Stimulated activated naive CD4-positive, alpha-beta T cell (primary cell): ENCODE measurements at places on chromosomes 6 and 20.
A peak's percentile ranks its signal among the peaks of the same experiment; 100 is the strongest.

- no peak for DNase-seq
These were observed 249.2 kb downstream of the CDC5L start for GRCh38 chr6:44636561-44637248.

GRCh38 chr20:51036827-51037531 is 14.1 kb upstream of the KCNG1 start:
- no peak for DNase-seq

DNA sequence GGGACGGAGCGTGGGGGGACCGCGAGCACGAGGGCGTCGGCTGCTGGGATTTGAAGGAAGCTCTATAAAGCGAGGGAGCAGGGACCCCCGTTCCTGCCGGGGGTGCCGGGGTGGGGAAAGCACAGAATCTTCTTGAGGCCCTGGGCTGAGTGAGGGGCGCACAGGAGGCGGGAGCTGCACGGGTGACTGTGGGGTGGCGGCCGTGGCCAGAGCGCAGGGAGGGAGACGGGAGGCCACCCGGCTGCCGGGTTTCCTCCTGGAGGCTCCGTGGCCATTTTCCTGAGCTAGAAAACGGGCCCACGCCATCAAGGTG is 385.1 kb downstream of the SMOC2 start:
- DNase-seq, result no peak

GRCh38 chr20:36820928-36821327 is 47.4 kb upstream of the DSN1 start:
- DNase-seq, result no peak

- no peak for DNase-seq
These were observed 24.9 kb downstream of the BLTP3A start for GRCh38 chr6:34816635-34817301.

DNA sequence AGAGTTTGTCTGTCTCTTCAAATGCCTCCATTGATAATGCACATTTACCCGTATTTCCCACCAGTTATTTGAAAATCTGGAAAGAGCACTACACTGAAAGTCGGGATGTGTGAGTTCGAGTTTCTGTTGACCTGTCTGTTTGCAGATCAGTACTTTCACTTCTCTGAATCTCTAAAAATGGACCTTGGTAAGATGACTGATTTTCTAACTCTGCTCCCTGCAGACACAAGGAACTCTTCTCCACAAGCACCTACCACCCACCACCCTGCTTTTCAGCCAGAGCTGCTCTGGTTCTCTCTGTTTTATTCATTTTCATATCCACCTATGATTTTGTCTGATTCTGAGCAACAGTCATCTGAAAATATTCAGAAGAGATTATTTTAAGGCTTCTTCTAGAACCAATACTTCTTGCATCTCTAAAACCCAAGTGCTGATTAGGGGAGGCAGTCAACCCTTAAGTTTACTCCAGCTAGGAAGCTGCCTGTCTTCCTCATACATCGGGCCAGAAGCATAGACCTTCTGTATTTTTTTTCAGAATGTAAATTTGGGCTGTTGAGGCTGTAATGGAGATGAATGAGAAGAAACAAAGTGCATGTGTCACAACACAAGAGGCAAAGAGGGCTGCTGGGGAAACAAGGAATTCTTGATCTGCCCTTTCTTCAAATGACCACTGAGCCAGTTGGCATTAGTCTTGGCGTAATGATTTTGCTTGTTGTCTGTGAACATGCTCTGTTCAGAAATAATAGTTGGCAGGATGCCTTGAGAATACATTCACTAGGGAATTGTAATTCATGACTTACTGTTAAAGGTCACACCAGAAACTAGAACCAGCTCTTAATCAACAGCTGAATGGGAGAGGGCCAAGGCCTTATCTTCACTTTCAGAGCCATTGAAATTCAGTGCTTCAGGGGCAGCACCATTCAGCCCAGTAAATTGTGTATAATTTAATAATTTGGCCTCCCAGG is 85.4 kb upstream of the MYLIP start:
- no peak for DNase-seq

DNA sequence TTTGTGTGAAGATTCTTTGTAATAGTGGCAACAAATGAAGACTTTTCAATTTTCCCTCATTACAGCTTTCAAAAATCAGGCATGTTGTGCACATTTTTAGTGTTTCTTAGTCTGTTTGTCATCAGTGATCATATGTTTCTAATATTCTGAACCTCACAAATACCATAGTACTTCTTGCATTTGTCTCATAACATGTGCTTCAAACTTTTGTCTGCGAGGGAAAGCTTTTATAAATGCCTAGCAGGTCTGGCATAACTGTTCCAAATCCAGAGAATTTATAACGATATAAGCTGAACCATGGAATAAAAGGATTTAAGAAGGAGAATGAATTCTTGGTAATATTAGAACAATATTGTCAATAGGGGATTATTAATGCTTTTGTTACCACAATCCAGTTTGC is 670.2 kb downstream of the RFPL4B start:
- DNase-seq, result no peak

DNA sequence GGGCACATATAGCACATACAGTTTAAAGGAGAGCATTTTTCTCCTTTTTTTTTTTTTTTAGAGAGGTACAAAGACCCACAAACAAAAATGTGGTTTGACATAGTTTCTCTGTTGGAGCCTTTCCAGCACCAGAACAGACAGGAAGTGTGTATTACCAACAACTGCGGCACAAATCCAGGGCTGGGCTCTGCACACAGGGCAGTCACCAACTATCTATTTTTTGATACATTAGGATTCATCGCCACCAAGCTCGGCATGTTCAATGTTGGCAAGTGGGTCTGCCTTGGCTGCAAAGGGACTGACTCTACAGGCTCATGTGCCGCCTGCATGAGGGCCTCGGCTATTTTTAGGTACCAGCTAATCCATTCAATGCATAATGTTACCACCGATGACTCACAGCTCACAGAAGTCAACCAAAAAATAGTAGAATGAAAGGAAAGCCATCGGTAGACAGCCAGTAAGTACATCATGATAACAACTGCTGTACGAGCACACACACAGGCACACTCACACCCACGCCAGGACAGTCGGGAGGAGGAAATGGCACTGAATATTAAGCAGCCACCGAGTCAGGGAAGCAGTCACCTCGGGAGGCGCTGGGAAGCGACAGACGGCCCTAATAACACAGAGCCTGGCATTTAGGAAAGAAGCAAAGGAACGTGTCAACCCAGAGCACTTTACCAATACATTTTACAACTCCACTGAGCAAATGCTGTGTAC is 81.6 kb downstream of the GMPR start:
- peak; percentile 56 for DNase-seq

DNA sequence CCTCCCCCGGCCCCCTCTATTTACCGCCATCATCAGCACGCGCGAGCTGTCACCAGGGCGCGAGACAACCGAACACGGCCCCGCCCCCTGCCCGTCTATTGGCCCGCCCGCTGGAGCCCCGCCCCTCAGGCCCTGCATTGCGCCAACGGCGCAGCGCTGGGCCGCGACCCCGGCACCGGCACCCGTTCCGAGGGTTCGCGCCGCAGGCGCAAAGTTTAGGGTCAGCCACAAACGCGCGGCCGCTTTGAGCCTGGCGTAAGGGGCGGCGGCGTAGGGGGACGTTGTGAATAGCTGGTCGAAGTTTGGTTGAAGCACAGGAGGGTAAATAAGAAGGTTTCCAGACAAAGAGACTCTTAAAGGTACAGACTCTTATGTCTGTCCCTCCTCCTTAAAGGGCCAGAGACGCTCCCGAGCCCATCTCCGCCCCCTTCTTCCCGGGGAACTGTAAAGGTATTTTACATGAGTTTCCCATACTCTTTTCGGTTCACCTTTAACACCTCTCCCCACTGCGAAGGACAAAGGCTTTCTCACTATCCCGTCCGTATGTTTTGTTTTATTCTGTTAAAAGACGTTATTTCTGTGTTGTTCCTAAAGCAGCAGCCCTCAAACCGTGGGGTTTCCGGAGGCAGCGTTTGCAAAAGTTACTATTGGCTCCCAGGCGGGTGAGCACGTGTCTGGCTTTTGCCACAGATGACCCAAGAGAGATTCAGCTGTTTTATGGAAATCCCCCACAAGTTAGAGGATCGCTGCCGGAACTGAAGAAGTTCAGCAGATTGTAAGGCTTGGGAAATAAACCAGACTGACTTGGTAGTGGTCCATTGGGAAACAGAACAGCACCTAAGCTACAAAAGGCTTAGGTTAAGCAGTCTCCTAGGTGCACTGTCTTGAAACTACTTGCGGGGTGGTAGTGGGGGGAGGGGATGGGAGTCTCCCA is at the start of gene USP49:
Gene USP49, minus strand, starts transcription at position 76 of the 934 bp plus-strand sequence. CDS start 88,392 bp downstream, outside the sequence.
- DNase-seq, result peak; percentile 83

GRCh38 chr6:167005350-167006159 is 6.4 kb downstream of the CEP43 start:
- DNase-seq, result no peak

DNA sequence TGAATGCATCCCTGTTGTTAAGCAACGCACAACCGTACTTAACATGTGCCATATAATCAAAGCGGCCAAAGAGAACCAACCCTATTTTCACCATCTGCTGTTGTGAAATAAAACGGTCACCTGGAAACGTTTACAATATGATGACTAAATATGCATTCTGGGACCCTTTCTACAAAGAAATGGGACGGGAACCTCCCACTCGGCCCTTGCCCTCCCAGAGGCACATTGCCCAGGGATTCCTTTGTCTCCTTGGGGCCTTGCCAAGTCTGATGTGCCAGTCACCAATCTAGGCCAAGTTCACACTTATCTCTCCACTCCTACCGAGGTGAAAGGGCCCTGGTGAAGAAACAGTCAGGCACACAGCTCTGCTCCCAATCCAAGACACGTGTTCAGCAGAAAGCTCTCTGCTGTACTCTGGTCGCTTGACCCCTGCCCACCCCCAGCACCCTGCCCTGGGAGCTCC is 427.4 kb upstream of the JARID2 start:
- DNase-seq, result no peak

DNA sequence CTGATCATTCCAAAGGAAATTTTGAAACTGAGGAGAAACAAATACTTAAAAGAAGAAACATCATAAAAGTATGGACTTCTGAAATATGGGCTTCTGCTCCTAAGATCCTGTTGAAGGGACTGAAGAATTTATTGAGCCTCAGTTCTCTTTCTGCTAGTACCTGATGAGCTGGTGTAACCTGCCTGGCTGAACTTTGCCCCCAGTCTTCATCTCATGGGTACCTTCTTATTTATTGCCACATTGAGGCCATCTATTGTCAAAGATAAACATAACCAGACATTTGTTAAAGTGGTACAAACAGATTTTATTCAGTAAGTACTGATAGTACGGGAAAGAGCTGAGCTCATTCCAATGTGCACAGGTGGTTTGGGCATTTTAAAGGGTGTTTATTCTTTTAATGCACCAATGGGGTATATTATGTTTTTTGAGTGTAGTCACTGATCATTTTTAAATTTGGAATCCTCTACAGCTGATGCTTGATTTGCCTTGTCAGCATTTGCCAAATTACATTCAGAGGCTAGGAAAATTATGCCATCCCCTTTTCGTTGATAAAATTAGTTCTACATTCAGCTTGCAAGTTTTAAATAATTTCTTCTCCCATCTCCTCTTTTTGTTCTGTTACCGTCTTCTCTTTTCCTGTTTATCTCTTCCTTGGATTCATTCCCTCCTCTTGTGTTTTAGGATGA is 118.2 kb downstream of the PRIM2 start:
- DNase-seq, result no peak

GRCh38 chr20:47019121-47019824 is 124.6 kb downstream of the EYA2 start:
- DNase-seq, result no peak

GRCh38 chr6:71675386-71675785 is 211.0 kb upstream of the RIMS1 start:
- DNase-seq, result no peak

DNA sequence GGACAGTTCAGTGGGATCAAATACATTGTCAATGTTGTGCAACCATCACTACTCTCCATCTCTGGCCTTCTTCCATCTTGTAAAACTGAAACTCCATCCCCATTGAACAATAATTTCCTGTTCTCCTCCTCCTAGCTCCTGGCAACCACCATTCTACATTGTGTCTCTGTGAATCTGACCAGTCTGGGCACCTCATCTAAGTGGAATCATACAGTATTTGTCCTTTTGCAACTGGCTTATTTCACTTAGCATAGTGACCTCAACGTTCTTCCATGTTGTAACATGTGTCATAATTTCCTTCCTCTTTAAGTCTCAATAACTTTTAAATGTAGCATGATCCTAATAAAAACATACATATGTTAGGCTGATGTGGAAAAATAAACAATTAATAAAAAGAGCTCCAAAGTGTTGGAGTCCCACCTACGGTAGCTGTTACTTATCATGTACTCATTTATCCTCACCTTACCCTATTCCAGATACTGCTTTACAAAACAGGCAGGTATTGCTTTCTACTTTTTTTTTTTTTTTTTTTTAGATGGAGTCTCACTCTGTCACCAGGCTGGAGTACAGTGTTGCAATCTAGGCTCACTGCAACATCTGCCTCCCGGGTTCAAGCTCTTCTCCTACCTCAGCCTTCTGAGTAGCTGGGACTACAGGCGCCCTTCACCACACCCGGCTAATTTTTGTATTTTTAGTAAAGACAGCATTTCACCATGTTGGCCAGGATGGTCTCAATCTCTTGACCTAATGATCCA is 91.9 kb downstream of the TNFAIP3 start:
- DNase-seq, result no peak

DNA sequence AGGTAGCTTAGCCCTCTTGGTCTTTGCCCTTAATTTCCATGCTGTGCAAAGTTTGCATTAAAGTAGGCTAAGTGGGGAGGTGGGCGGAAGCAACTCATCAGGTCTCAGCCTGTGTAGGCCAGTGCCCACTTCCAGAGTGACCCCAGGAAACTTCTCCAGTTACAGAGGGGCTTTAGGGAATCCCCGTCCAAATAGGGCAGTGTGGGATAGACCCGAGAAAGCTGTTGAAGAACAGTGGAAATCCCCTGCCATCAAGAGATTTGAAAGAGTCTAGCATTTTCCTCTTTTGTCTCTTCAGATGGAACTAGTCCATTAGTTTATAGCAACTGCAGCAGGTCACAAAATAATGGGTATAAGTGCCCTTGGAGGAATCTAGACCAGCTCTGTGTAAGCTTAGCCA is 20.2 kb downstream of the SF3B5 start:
- no peak for DNase-seq

DNA sequence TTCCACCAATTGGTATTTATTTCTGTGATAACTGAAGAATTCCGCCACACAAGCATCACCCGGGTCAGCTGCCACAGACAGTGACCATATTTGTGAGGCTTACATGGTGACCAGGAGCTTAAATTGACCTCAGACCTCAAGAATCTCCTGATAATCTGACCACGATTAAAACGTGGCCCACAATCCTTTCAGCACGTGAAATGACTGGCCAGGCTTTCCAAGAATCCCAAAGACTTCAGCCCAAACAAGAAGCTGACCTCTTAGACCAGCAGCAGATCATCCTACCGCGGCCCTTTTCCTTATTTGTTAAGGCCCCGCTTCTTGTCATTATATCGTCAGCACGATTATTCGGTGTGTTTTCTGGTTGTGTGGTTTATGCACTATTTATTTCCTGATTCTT is 45.6 kb upstream of the CD93 start:
- no peak for DNase-seq

GRCh38 chr20:57559658-57560553 is 1.0 kb upstream of the PCK1 start:
- DNase-seq, result no peak

- DNase-seq, result no peak
These were observed 80.2 kb downstream of the EYA2 start for GRCh38 chr20:46974669-46975434.

- DNase-seq, result no peak
These were observed 757.8 kb downstream of the EYS start for GRCh38 chr6:64949257-64949656.

- DNase-seq, result no peak
These were observed 204.2 kb downstream of the GRIK2 start for GRCh38 chr6:101597693-101598092.
